Hepatic stellate cell (primary cell): ENCODE measurements at places on chromosomes 13 and 19.

DNA sequence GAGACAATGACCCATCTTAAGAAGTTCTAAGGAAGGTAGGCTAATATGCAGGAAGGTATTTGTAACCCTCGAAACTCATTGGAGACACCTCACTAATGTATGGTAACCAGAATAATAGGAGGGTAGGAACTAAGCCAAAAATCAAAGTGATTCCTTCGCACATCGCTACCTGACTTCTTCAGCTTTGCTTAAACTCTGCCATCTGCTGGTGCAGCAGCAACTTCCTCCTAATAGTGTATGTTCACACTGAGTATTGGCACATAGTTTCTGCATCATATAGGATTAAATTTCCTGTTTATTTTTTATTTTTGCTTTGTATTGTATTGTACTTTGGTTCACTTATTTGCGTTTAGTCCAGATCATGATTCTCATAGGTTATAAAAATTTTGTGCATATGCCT lies 676.2 kb downstream of the GPC5 start:
- DNase-seq, result no peak

GRCh38 chr13:98173431-98174152 lies 3.5 kb downstream of the RNF113B start:
- DNase-seq, result peak; percentile 84

GRCh38 chr13:75635828-75636435 lies at the start of gene LMO7:
Gene LMO7 (plus strand): TSS chr13:75636330. CDS start chr13:75636658, 328 bp downstream.
- peak; percentile 73 for DNase-seq

GRCh38 chr19:46202426-46202825 lies 27.1 kb upstream of the IGFL1 start:
- DNase-seq, result no peak

DNA sequence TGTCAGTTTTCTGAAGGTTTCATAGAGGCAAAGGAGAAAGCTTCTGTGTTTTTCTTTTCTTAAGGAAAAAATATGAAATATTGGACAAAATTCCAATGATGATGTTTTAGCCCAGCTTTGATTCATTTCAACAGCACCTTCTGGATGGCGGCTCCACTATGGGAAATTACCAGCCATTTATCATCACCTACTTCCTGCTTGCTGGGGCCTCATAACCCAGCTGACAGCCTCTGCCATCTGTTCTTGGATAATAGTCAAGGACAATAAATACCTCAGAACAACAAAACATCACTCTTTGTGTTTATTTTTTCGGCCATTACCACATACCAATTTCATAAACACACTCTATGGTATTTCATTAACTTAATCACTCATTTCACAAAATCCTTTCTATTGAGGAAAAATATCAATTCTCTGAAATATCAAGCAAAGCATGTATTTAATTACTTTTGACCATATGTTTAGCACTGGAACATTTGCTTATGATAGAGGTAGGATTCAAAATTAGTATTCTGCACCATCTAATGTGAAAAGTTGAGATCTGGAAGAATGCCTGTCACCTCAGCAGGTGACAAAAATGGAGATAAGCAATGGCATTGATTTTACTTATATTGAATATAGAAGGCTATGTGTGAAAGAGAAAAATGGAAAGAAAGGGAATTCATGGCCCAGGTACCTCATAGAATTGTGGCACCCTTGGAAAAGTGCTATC lies 629.7 kb downstream of the LIG4 start:
- no peak for DNase-seq

GRCh38 chr13:46166947-46167610 lies 14.9 kb downstream of the LCP1 start:
- DNase-seq, result no peak

DNA sequence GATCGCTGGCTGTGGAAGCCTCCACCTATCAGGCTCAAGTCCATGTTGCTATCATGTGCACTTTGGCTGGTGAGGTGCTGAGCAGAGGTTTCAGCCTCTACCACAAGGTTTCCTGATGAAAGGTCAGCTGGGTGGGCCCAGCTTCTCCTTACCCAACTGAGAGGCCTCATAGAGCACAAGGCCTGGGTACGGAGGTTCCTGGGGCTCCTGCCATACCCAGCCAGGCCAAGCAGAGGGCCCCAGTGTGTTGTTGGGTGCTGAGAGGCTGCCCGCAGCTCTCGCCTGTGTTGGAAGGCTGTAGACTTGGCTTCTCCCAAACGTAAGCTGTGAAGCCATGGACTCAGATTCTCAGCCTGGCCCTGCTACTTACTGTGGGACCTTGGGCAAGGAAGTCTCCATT lies 28.2 kb downstream of the ACTN4 start:
- no peak for DNase-seq

- DNase-seq, result peak; percentile 55
Observed at GRCh38 chr19:18494267-18494607, 27.6 kb downstream of the ELL start.

GRCh38 chr13:80180740-80181355 lies 160.1 kb downstream of the SPRY2 start:
- DNase-seq, result no peak

DNA sequence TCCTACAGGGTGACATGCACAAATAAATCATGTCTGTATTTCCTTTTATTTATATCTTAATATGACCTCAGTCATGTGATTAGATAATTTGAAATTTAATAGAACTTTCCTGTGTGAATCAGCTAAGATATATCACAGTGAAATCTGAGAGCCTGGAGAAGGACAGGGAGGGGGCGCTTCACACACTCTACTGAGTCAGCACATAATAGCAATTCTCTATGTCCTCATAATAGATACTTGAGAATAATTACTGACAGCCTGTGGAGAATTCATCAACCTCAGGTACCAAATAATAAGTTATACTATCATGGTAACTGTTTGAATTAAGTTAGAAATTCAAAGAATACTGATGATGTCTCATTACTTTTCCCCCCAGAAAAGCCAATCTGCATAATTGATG lies 98.0 kb upstream of the SLC10A2 start:
- DNase-seq, result no peak

DNA sequence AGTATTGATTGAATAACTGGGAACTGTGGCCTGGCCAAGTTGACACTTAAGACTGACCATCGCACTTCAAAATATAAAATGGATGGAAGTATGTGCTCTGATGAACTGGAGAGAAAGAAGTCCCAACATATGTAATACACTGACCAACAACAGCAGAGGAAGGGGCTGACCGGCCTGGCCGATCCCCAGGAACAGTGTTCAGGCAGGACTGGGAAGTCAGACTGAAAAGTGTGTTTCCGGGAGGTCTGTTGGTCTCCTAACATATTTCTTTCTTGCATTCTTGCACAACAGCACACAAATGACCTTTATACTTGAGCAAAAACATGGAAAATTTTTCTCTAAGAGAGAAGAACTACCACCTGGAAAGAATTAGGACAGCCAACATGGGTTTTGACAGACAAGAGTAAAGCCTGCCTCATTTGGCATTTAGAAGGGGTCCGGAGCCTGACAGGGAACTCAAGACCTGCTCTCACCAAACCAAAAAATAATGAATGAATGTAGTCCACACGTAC lies 297.8 kb downstream of the OXGR1 start:
- no peak for DNase-seq

DNA sequence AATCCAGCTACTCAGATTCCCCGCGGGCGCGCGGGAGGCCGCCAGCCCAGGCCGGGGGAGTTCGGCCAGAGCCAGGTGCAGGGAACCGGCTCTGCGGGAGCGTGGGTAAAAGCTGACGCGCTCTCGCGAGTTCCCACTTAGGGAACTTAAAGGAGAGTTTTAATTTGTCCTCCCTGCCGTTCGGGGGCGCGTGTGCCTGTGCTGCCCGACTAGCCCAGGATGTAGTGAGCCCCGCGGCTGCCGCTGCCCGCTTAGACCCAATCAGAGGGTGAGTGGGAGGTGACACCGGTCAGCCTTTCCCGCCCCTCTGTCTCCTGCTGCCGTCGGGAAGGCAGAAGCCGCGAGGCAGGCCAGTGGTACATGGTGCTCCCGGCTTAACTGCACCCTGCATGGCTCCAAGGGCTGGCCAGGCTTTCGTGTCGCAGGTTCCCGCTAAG lies 36.0 kb upstream of the NEK3 start:
- DNase-seq, result peak; percentile 53

GRCh38 chr13:74557870-74558269 lies 423.7 kb upstream of the KLF12 start:
- DNase-seq, result no peak

- no peak for DNase-seq
Observed at GRCh38 chr13:31038834-31039552, 106.5 kb downstream of the TEX26 start.

DNA sequence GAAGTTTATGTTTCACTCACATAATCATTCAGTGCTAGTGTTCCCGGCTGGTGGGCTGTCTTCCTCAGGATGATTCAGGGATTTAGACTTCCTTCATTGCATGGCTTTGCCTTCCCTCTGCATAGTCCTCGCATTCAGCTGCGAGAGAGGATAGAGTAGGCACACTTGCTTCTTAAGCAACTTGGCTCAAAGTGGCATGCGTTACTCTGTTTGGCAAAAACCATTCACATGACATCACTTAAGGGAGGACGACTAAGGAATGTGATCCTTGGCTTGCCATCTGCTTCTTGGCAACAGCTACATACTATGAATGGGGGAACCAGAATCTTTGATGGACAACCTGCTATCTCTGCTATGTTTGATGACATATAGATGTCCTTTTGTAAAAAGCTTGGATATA lies 359.3 kb downstream of the TDRD3 start:
- no peak for DNase-seq

- no peak for DNase-seq
Observed at GRCh38 chr13:103246581-103247200, 180.5 kb upstream of the SLC10A2 start.
